ENCODE measurements at places on chromosomes 3 and 15. TPM values are rescaled to one million over a fixed set of nuclear protein-coding genes. Genes with fewer than 3 reads are reported as not detected.

The CYP1A1 gene
- 7.6 TPM for total RNA-seq

The CKMT1A gene
- total RNA-seq: not detected

The SPINT1 gene
- 4.2 TPM for total RNA-seq

The SEMA6D gene
- 22.5 TPM for total RNA-seq

DNA sequence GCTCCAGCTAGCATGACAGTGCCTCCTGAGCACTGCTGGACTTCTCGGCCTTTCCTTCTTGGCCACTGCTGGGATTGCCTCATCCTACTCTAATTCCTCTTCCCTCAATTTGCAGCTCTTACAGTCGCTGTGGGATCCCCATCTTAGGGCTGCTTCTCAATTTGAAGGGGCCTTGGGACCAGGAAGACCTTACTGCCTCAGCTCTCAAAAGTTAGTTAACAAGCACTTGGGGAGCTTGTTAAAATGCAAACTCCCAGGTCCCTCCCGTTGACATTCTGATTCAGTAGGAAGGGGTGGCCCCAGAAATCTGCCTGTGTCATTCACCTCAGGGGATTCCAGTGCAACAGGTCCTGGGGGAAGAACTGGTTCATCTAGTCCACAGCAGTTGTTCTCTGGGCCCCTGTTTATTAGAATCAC, 14.8 kb downstream of the BDH1 start:
- H3K27me3 ChIP-seq: no peaks in the 10 kb centered on the region
- H3K27ac ChIP-seq: no peak overlapping the region
- no peaks in the 10 kb centered on the region for H3K4me1 ChIP-seq
- no peaks in the 10 kb centered on the region for H3K36me3 ChIP-seq

- peak; percentile 38 for DNase-seq
- peak overlapping the region; percentile 14 for H3K27ac ChIP-seq
- H3K36me3 ChIP-seq: no peaks in the 10 kb centered on the region
- H3K27me3 ChIP-seq: no peaks in the 10 kb centered on the region
- H3K4me1 ChIP-seq: peaks cover 61% of the 10 kb centered on the region
- no peak overlapping the region for H3K4me3 ChIP-seq
Measured at GRCh38 chr3:56930706-56931105, 129.0 kb upstream of the ARHGEF3 start.

- H3K36me3 ChIP-seq: no peaks in the 10 kb centered on the region
- no peak overlapping the region for H3K4me3 ChIP-seq
- no peaks in the 10 kb centered on the region for H3K27me3 ChIP-seq
Measured at GRCh38 chr3:97896547-97896946, 74.7 kb downstream of the CRYBG3 start.

- H3K4me1 ChIP-seq: no peaks in the 10 kb centered on the region
- H3K27ac ChIP-seq: no peak overlapping the region
- no peaks in the 10 kb centered on the region for H3K36me3 ChIP-seq
- H3K27me3 ChIP-seq: peaks cover 3% of the 10 kb centered on the region
- DNase-seq: no peak
Measured at GRCh38 chr3:10823516-10823818, 7.4 kb downstream of the SLC6A11 start.

GRCh38 chr15:39602143-39602542, 21.3 kb downstream of the THBS1 start:
- H3K27me3 ChIP-seq: no peaks in the 10 kb centered on the region
- no peak for DNase-seq
- no peak overlapping the region for H3K27ac ChIP-seq
- H3K36me3 ChIP-seq: no peaks in the 10 kb centered on the region
- H3K4me3 ChIP-seq: no peak overlapping the region

DNA sequence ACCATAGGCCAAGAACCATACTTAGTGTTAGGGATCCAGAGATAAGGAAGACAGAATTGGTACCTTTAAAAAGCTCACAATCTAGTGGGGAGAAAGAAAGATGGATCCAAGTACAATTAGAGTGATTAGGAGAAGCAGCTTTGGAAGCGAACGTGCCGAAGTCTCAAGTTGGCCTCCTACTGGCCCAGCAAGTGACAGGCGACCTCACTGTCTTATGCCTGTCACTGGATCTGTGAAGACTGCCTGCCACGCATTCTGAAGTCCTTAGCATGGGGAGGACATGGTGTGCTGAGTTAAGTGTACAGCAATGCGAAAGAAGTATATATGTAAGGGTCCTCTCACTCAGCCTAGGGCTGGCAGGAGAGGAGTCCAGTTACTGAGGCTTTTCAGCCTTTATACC, 141.0 kb downstream of the GABRB3 start:
- H3K27me3 ChIP-seq: no peaks in the 10 kb centered on the region
- no peaks in the 10 kb centered on the region for H3K36me3 ChIP-seq
- no peaks in the 10 kb centered on the region for H3K4me1 ChIP-seq
- DNase-seq: no peak
- H3K4me3 ChIP-seq: no peak overlapping the region

- H3K4me1 ChIP-seq: no peaks in the 10 kb centered on the region
- no peaks in the 10 kb centered on the region for H3K27me3 ChIP-seq
- H3K4me3 ChIP-seq: no peak overlapping the region
Measured at GRCh38 chr3:34727700-34728099, 911.6 kb upstream of the ARPP21 start.

- no peaks in the 10 kb centered on the region for H3K27me3 ChIP-seq
- no peak overlapping the region for H3K27ac ChIP-seq
- no peak for DNase-seq
- no peaks in the 10 kb centered on the region for H3K4me1 ChIP-seq
- no peaks in the 10 kb centered on the region for H3K36me3 ChIP-seq
- H3K4me3 ChIP-seq: no peak overlapping the region
Measured at GRCh38 chr3:65526656-65527055, 512.1 kb downstream of the MAGI1 start.
